ENCODE measurements at places on chromosomes 6 and 20.

- peak; percentile 90 for DNase-seq
Observed at GRCh38 chr20:4406627-4407026, 315.1 kb upstream of the PRND start.

- no peak for DNase-seq
Observed at GRCh38 chr6:130674604-130675003, 152.6 kb upstream of the SMLR1 start.

- no peak for DNase-seq
Observed at GRCh38 chr6:47671777-47672176, 26.6 kb upstream of the ADGRF4 start.

DNA sequence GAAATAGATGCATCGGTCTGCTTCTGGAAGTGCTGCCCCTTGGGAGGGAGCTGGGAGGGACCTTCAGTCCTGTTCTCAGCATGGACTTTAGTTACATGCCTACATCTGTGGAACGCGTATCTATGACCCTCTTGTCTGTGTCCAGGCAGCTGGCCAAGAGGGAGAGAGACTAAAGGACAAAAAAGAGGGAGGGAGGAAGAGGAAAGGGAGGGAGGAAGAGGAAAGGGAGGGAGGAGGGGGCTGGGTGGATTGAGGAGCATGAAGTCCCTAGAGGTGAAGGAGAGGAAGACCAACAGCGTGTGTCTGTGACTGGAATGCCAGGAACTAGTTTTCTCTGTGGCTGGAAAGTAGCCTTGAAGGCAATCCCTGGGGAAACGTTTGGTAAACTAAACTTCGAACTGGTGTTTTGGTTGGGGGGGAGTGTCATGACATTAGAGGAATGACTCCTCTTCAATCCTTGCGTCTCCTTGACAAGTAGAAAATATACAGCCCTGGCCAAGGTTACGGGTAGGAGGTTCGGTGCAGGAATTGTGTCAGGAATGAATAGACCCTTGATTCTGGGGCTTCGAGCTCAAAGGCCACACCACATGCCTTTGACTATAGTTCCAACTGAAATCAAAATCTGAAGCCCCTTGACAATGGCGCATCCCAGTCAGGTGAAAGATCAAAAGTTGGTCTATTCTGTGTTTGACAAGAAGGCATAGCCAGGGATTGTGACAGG, 52.0 kb upstream of the PLEKHG1 start:
- no peak for DNase-seq

DNA sequence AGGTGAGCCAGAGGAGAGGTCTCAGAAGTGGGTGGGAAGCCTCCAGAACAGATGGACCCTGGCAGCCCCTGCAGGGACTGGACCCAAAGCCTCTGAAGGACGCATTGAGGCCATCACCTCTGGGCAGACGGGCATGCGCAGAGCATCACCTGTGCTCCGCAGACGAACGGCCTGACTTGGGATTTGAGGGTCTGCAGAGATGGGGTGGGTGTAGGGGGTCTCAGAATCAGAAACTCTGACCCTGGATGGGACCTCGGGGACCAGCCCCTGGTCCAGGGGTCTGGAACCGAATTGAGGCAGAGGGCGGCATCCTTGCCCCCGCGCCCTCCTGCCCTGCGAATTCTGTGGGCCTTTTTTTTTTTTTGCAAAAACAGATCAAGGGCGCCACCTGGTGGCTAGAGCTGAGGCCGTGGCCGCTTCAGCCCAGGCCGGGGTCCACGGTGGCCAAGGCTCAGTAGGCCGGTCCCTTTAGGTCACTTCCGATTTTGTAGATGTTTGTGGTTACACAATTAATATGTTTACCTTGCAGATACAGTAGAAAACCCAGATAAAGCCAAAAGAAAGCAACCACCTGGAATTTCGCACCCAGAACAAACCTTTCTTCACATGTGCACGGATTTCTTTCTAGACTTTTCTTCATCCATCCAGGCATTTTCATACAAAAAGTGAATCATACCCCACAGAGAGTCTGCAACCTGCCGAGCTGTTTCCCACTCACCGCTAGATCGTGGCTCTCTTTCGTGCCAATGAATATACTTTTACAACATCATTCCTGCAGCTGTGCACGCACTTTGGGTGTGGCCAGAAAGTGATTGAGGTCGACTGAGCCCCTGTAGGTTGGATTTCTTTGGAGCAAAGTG, 25.9 kb downstream of the ZBP1 start:
- peak; percentile 77 for DNase-seq

DNA sequence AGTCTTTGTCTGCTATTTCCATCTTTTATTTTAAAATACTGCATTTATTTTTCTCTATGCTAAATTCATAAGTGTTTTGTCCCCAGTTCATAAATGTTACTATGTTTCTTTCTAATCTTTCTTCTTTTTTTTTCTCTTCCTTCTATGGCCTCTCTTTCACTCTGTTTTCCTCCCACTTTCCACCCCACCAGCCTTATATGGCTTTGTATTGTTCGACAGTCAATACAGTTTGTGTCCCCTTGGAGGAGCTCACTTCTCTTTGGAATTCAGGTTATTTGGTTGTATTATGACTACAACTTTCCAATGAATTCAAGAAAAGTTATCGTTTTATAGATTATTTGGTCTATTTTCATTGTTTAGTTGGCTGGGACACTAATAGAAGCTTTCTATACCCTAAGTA, 393.5 kb downstream of the NKAIN2 start:
- no peak for DNase-seq

DNA sequence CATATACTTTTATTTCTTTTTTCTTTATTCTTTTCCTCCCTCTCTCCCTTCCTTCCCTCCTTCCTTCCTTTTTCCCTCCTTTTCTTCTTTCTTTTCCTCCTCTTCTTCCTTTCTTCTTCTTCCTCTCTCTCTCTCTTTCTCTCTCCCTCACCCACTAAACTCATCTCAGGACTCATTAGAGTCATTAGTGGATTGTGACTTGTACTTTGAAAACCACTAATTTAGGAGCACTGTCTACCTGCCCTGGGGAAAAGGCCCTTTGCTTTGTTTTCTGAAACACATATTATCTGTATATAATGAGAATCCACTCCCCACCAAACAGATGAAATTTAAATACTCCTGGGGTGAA, 68.7 kb upstream of the CEP85L start:
- no peak for DNase-seq

DNA sequence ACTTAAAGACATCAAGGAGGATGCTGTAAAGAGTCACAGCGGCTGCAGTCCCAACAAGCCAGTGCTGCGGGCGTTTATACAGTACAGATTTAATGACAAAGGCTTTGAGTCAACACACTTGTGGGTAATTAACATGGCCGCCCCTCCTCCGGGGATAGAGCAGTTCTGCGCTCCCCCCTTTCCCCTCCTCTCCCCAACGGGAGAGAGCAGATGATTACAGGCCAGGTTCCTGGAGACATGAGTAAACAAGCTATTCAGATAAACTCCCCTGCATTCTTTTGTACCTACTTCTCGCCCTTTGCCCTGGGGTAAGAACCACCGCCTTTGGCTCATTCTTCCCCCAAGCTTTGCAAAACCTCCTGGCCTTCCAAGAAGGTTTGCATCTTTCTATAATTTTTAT, 23.6 kb upstream of the FABP7 start:
- DNase-seq = no peak

Data from RWPE1 (cell line).